ENCODE measurements at places on chromosomes 11 and 22.

- DNase-seq, result no peak
These were observed 348.9 kb downstream of the CADM1 start for GRCh38 chr11:115155320-115155719.

DNA sequence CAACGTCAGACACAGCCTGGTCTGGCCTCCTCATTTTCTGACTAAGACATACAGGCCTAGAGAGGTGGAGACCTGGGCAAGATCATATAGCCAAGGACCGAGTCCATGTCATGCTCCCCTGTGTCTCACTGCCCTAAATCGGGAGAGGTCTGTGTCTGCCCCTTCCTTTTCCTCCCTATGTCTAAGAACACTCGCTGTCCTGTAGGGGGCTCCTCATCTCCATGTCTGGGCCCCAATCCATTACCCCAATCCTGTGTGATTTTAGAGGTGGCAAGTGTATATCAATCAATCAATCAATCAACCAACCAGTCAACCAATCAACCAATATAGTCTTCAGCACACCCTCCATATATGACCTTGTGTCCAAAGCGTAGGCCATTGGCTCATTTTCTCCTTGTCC is 125.7 kb downstream of the KIRREL3 start:
- peak; percentile 21 for DNase-seq

DNA sequence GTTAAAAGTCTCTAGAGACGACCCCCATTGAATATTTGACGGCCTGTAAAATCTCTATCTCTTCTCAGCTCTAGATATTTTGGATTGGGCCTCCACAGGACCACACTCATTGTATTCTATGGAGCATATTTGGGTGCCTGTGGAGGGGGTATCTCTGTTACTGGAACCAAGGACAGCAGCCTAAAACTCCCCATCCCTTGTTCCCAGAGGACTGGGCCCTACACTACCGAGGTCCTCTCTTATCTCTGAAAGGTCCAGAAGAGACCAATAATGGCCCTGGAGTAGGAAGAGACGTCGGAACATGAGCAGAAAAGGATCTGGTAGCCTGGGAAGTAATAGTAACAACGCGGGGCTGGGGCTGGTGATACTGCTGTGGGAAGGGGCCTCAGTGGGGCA is 542 bp downstream of the HPS4 start:
- DNase-seq, result no peak

DNA sequence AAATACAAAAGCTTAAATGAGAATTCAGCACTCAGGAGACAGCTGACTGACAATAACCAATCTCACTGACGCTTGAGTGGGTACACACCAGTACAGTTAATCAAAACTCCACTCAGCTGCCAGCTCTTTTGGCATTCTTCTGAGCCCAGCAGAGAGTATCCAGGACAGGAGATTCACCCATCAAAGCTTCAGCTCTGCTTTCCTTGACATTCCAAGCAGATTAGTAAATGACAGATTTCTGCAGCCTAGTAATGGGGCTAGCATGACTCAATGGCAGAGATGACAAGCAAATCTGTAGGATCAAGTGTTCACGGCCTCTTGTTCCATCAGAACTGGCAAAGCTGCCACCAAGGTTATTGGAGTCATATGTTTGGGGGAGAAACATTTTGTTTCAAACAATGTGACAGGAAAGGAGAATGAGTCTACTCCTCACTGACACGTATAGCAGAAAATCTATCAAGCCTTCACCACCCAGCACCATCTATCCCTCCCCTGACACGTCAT is 420.0 kb downstream of the DYNC2H1 start:
- no peak for DNase-seq

DNA sequence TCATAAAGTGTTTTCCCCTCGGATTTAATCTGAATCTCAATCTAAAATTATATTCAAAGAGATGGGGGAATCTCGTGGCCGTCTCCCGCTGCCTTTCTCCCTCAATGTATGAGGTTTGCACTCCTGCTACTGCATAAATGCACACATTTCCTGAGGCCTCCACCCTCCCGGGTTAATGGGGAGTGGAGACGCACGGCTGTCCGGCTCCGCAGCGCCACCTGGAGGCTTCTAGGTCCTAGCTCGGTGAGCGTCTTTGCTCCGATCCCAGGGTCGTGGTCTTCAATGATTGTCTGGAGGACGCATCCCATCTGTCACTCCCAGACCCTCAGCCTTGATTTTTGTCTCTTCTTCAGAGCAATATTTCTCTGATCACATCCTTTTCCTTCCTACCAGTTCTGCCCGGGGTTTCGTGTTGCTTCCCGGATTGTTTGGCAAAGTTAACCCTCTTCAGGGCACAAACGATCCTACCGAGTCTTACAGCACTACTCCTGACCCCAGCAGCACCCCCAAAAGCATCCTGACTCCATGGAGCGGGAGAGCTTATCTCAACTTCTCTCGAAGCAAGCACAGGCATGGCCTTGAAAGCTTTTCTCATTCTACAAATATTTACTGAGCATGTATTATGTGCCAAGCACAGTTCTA is at the start of gene LMO1:
LMO1 (minus strand) TSS at position 110 of the 642 bp plus-strand sequence. CDS start 516 bp downstream, outside the sequence.
- DNase-seq, result peak; percentile 70

- peak; percentile 94 for DNase-seq
These were observed 8.9 kb upstream of the NLRP6 start for GRCh38 chr11:269146-269890.

DNA sequence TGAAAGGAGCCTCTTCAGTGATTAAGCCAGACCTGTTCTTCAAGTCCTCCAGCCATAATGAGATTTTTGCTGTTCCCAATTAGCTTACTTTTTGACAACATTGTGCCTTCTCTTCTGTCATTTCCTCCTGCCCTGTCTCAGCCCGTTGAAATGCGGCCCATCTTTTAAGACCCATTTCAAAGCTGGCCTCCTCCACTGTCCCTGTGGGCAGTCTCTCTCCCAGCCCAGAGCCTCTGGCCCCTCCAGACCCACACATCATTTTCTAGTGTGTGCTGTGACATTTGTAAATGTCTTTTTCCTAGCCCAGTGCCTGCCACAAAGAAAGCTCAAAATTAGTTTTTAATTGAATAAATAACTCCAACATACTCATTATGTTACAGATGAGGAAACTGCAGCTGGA is 70.9 kb downstream of the BUD13 start:
- no peak for DNase-seq

- DNase-seq, result peak; percentile 80
These were observed 73.1 kb downstream of the CDKN1C start for GRCh38 chr11:2812371-2812991.

GRCh38 chr22:20011993-20012740 is 4.5 kb downstream of the ARVCF start:
- no peak for DNase-seq

GRCh38 chr22:39624501-39624821 is 53.9 kb downstream of the CACNA1I start:
- DNase-seq, result no peak

- DNase-seq, result no peak
These were observed 10.7 kb downstream of the ZNF195 start for GRCh38 chr11:3368199-3368598.

- no peak for DNase-seq
These were observed 1485.7 kb downstream of the BRD1 start for GRCh38 chr22:48342016-48342415.

DNA sequence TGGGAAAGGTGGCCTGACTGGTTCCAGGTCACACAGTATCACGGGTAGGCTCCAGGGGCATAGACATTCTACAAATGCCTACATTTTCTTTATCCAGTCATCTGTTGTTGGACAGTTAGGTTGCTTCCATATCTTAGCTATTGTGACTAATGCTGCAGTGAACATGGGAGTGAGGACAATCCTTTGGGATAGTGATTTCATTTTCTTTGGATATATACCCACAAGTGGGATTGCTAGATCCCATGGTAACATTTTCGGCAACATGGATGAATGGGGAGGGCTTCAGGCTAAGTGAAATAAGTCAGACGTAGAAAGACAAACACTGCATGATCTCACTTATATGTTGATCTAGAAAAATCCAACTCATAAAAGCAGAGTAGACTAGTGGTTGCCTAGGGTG is 744.3 kb downstream of the NTM start:
- DNase-seq, result no peak

- no peak for DNase-seq
These were observed 712.8 kb upstream of the CNTN5 start for GRCh38 chr11:98307827-98308491.

GRCh38 chr11:15104166-15104565 is 10.6 kb upstream of the INSC start:
- no peak for DNase-seq

DNA sequence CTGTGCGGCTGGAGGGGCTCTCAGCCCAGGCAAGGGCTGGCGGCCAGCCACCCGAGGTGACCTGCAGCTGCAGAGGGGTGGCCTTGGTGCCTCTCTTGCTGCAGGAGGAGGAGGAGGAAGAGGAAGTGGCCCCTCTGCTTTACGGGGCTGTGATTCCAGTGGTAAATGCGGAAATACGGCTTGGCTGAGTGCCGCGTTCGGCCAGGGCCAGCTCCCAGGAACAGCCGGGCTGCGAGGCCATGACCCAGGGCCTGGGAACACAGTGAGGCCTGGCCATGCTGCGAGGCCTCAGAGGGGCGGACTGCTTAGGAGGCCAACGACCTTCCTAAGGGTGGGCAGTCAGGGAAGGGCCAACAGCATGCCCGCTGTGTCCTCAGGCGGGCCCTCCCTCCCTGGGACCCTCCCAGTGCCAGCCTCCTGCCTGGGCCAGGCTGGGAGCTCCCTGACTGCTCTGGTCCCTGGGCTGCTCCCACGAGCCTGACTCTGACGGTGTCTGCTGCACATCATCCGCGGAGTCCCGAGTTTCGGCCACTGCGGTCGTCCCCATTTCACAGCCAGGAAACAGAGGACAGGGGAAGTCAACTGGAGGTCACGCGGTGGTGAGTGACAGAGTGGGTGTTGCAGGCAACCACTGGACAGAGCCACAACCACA is 20.8 kb upstream of the PPARA start:
- DNase-seq, result peak; percentile 33
